GDM1 (cell line): ENCODE measurements at places on chromosomes 5 and 9.

DNA sequence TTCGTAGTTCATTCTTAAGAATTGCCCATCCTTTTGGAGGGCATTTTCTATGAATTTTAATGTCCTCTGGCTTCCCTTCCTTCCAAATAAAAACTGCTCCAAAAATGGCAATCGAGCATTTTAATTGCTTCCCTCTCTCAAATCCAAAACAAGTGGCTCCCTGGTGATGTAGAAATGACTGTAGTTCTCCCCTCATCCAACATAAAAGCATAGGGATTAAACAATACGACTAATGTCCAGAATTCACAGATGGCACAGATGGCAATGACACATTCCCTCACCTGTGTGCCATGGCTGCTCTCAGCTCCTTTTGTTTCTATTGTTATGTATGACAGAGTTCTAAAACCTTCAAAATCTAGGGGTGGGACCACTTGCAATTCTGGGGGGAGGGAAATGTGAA, 417.3 kb downstream of the RAB3C start:
- DNase-seq = no peak

GRCh38 chr9:106450549-106450948, 412.4 kb upstream of the ZNF462 start:
- DNase-seq = no peak

DNA sequence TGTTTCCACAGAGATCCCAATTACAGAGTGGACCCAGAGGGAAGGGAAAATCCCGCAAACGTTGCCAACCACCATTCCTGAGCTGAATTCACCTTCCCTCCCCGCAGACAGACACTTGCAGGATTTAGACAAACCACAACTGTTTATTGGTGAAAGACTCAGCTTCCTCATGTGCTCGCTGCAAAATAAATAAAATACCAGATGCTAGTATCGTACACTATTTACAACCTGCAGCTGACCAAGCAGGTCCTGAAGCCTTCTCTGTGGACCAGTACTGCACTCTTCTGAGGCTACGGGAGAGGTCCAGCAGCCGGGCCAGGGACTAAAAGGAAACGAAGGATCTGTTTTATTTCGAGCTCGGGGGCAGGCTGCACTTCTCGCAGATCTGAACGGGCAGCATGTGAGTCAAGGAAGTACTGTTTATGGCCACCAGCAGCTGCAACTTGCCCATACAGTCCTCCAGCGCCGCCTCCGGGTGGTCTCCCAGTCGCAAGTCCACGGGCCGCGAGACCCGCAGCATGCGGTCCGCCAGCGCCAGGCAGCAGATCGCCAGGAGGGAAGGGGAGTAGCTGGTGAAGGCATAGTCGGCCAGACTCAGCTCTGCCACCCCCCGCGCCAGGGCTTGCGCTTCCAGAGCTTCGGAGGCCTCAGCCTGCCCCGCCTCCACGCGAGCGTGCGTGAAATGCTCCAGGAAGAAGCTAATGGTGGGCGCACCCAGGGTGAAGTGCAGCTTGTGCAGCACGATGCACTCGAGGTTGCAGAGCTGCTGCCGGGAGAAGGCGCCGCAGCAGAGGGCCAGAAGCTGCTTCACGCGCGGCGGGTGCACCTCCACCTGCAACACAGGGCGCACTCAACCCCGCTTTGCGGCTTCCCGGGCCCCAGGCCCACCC, 2.1 kb downstream of the CCNO start:
- DNase-seq = no peak

GRCh38 chr5:74464512-74465209, 175.9 kb downstream of the ENC1 start:
- DNase-seq = no peak

DNA sequence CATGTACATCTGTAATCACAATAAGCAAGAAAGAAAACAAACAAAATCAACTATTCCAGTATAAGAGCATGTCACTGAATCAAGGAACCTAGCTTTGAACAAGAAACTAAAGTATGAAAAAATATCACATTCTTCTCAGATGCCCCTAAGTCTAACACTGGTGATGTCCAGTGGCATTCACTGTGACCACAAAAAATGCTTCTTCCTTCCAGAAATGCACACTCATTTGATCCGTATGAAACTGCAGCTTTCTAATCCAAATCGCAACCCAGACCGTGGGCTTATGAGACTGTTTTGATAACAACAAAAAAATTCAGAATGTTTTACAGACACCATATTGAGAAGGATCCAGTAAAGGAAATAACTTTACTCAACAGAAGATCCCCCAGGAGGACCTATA, 320.1 kb upstream of the TARS1 start:
- no peak for DNase-seq

GRCh38 chr5:170648541-170648940, 135.0 kb upstream of the GABRP start:
- DNase-seq = no peak

DNA sequence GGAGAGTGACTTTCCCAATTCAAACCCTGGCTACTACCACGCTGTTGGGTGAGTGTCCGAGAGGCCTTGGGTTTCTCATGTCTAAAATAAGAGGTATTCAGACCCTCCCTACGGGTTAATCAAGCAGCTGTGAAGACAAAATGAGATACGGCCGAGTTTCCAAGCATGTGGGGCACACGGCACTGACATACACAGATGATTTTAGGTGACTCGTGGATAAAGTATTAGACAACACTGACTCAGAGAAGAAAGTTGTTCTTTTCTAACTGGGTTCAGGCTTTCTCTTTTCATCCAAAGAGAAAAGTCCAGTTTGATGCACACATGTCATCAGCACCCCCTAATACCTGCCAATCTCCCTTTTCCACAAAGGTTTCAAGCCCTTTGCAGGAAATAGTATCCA, 15.6 kb downstream of the FOXI1 start:
- no peak for DNase-seq

- DNase-seq = peak; percentile 16
Observed at GRCh38 chr5:79025054-79025472, 40.0 kb upstream of the ARSB start.

GRCh38 chr9:135701959-135702721, at the start of gene KCNT1:
TSS of gene KCNT1 (plus strand) at chr9:135702185. CDS start at chr9:135702259, 74 bp downstream.
- DNase-seq = peak; percentile 19

DNA sequence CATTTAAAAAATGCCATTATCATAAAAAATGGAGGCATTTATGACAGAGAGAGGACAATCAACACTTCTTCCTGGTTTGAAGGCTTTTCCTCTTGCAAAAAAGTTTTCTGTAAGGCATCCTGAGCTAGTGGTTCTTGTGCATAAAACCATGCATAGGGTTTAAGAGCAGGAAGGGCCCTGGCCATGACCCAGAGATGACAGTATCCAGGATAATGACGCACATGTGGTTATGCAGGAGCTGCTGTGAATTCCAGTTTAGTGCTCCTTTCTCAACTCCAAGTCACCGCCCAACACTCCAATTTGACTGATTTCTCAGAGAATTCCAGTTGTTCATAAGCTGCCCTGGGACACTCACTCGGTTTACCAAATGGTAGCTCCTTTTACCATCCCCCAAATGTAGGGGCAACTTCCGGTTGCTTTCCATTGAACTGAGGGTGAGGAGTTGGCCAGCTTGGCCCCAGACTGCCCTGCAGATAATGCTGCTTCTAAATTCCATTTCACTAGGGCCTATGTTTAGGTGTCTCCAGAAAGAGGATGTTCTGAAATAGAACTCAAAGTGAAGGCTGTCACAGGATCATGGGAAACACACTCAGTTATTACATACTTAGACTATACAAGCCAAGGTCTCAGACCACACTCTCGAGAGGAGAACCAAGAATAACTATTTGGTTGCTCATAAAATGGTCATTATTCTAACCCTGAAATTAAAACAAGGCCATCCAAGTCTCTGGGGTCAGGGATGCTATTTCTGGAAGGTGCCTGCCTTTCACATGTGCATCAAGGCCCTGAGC, 179.1 kb downstream of the SLIT3 start:
- DNase-seq = no peak

DNA sequence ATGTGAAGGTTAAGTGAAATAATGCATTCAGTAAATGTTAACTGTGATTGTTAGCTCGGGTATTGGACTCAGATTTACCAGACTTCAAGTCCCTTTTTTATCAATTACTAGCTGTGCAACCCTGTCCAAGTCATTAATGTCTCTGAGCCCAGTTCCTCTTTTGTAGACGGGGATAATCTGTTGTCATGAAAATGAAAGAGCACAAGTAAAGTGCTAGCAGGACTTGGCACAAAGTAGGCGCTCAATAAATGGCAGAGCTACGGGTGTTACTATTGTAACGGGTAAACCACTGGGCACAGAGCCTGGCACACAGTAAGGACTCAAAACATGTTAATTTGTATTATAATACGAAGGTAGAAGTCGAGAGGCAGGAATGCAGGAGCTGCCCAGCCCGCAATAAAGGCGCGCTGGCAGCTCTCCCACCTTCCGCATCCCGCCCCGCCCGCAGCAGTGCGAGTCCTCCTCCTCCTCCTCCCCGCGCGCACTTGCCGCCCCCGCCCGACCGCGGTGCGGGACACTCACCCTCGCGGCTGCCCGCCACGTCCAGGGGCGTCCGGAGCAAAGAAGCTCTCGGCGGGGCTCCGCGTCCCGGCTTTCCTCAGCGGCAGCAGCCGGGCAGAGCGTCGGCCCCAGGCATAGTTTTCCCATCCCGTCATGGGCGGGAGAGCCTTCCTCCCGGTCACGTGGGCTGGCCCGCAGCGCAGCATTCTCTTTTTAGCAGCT, at the start of gene C1QTNF2:
Gene C1QTNF2 (minus strand): TSS at position 637 of the 723 bp plus-strand sequence. CDS start 15,615 bp downstream, outside the sequence.
- DNase-seq = no peak

GRCh38 chr9:90631964-90632363, 10.7 kb downstream of the DIRAS2 start:
- DNase-seq = no peak
